ENCODE measurements at places on chromosomes 2 and 18.

- H3K27me3 ChIP-seq = no peaks in the 10 kb centered on the region
- no peak for DNase-seq
- H3K4me1 ChIP-seq = no peaks in the 10 kb centered on the region
- H3K27ac ChIP-seq = no peak overlapping the region
Observed at GRCh38 chr2:209145941-209146681, 277.7 kb upstream of the MAP2 start.

- H3K4me1 ChIP-seq = peaks cover 6% of the 10 kb centered on the region
- DNase-seq = no peak
- no peaks in the 10 kb centered on the region for H3K27me3 ChIP-seq
- H3K36me3 ChIP-seq = no peaks in the 10 kb centered on the region
- H3K27ac ChIP-seq = no peak overlapping the region
- H3K4me3 ChIP-seq = no peak overlapping the region
Observed at GRCh38 chr2:143029141-143029540, 100.1 kb upstream of the ARHGAP15 start.

DNA sequence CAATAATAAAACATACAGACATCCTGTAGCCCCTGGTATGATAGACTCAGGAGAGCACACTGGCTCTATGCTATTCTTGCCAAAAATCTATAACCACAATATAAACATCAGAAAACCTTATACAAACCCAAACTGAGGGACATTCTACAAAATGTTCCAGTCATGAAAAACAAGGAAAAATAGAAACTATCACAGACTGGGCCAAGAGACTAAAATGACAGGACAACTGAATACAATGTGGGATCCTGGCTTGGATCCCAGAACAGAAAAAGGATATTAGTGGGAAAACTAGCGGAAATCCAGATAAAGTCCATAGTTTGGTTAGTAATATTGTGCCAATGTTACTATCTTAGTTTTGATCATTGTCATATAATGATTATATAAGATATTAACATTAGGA lies 29.6 kb upstream of the EPAS1 start:
- no peak overlapping the region for H3K27ac ChIP-seq
- peaks cover 8% of the 10 kb centered on the region for H3K4me1 ChIP-seq
- no peak overlapping the region for H3K4me3 ChIP-seq

DNA sequence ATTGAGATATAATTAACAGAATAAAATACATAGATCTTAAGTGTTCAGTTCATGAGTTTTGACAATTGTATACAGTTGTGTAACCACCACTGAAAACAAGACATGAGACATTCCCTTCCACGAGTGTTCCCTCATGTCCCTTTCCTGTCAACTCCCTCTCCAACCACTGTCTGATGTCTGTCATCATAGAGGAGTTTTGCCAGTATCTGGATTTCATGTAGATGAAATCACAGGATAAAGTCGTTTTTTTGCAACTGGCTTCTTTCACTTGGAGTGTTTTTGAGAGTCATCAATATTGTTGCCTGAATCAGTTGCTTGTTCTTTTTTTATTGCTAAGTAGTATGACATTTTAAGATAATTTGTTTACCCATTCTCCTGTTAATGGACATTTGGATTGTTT lies 52.7 kb downstream of the RBMS1 start:
- H3K27me3 ChIP-seq = no peaks in the 10 kb centered on the region
- DNase-seq = peak; percentile 59
- H3K4me1 ChIP-seq = peaks cover 2% of the 10 kb centered on the region
- no peak overlapping the region for H3K27ac ChIP-seq

DNA sequence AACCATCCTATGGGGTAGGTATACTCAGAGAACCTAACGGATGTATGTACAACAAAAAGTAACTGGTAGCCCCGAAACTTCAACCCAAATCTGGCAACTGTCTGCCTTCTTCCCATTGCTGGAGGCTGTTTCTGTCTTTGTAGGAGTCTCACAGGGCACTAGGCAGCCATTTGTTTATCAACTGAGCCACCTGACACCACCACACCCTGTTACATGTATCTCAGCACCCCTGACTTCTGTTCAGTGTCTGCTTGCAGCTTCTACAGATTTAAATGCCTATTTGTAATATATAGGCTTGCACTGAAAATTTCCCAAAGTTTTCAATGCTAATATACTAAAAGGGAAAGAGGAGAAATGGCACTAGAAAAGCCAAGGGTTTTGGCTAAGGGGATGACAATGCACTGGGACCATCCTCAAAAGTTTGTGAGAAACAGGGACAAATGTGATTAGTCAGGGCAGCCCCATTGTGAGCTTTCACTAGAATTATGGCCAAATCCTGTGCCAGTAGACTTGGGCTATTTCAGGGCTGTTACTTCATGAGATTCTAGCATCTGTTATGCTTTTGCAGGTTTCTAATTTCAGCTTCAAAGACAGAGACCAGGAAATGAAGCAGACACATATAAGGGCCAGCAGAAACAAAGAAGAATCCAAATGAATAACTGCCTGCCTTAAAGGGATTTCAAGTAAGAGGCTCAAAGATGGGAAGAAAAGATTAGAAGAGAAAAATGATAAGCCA lies 103.3 kb downstream of the MYO5B start:
- H3K27ac ChIP-seq = no peak overlapping the region
- H3K36me3 ChIP-seq = no peaks in the 10 kb centered on the region
- peaks cover 19% of the 10 kb centered on the region for H3K27me3 ChIP-seq
- H3K4me3 ChIP-seq = no peak overlapping the region
- H3K4me1 ChIP-seq = no peaks in the 10 kb centered on the region

- H3K4me1 ChIP-seq = peaks cover 19% of the 10 kb centered on the region
- H3K4me3 ChIP-seq = no peak overlapping the region
- H3K27me3 ChIP-seq = no peaks in the 10 kb centered on the region
- DNase-seq = peak; percentile 71
Observed at GRCh38 chr2:85503851-85504777, 34.9 kb upstream of the MAT2A start.

DNA sequence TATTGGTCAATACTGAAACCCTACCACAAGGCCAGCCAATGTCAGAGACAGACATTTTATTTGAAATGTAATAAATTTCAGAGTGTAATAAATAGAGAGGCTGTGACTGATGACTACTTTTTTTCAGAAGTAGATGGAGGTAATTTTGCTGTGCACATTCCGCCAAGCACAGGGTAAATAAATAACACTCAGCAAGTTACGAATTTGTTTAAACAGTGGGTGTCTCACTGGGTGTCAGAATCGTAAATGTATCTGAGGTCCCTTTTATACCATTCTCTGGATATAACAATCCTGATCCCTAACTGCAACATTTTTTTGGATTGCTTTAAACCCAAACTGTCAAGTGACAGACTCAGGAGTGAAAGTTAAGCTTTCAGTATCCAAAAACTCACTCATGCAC lies 74.1 kb downstream of the GATA6 start:
- H3K4me1 ChIP-seq = no peaks in the 10 kb centered on the region
- H3K27ac ChIP-seq = no peak overlapping the region
- H3K27me3 ChIP-seq = peaks cover 21% of the 10 kb centered on the region
- H3K36me3 ChIP-seq = no peaks in the 10 kb centered on the region
- no peak for DNase-seq

GRCh38 chr2:104678181-104678580 lies 175.7 kb upstream of the POU3F3 start:
- H3K36me3 ChIP-seq = no peaks in the 10 kb centered on the region
- no peak overlapping the region for H3K27ac ChIP-seq
- no peak overlapping the region for H3K4me3 ChIP-seq
- H3K4me1 ChIP-seq = no peaks in the 10 kb centered on the region
- DNase-seq = no peak

- DNase-seq = no peak
- H3K36me3 ChIP-seq = peaks cover 8% of the 10 kb centered on the region
- H3K4me1 ChIP-seq = peaks cover 28% of the 10 kb centered on the region
Observed at GRCh38 chr18:26546170-26546874, 2.0 kb downstream of the KCTD1 start.

GRCh38 chr2:229163893-229164292 lies 107.2 kb downstream of the PID1 start:
- H3K4me3 ChIP-seq = no peak overlapping the region
- no peaks in the 10 kb centered on the region for H3K4me1 ChIP-seq
- no peak overlapping the region for H3K27ac ChIP-seq
- H3K27me3 ChIP-seq = no peaks in the 10 kb centered on the region
- no peak for DNase-seq

GRCh38 chr2:127542231-127542630 lies 6.7 kb downstream of the MYO7B start:
- no peaks in the 10 kb centered on the region for H3K36me3 ChIP-seq
- peaks cover 43% of the 10 kb centered on the region for H3K27me3 ChIP-seq
- peaks cover 3% of the 10 kb centered on the region for H3K4me1 ChIP-seq
- no peak overlapping the region for H3K27ac ChIP-seq
- no peak for DNase-seq

DNA sequence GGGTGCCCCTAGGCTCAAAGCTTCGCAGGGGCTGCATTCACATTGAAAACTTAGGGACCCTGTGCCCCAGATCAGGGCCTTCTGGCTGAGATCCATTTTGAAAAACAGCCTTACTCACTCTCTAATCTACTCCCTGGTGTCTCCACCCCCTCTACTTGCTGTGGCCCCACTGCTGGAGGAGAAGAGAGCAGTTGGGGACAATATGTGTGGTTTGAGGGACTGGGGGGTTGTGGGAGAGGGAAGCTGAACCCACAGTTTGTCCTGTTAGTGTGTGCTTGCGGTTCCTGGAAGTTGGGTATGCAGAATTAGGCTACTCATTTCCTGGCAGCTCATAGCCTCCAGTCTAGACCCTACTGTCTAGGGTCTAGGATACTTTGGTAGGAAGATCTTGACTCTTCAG lies 211.4 kb downstream of the PRKCE start:
- DNase-seq = no peak
- no peaks in the 10 kb centered on the region for H3K27me3 ChIP-seq
- H3K27ac ChIP-seq = no peak overlapping the region
- peaks cover 4% of the 10 kb centered on the region for H3K36me3 ChIP-seq

GRCh38 chr2:52518678-52519077 lies 1248.9 kb upstream of the CHAC2 start:
- no peaks in the 10 kb centered on the region for H3K27me3 ChIP-seq
- no peaks in the 10 kb centered on the region for H3K4me1 ChIP-seq
- peak; percentile 1 for DNase-seq
- no peaks in the 10 kb centered on the region for H3K36me3 ChIP-seq
- H3K4me3 ChIP-seq = no peak overlapping the region

DNA sequence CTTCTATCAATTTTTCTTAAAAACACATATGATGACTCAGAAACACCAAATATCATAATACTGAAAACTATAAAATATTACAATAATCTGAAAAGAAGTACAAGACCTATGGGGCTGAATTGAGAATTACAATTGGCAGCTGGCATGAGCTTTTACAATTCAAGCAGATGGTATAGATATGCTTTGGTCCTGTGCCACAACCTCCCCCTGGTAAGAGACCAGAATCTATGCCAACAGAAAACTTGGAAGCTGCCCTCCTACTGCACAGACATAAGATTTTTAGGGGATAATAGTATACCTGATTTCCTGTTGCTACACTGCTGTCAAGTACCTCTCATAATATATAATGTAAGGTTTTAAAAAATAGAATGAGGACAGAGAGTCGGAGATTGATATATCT lies 46.8 kb upstream of the CDH7 start:
- DNase-seq = no peak
- H3K27ac ChIP-seq = no peak overlapping the region
- H3K4me3 ChIP-seq = no peak overlapping the region
- H3K27me3 ChIP-seq = no peaks in the 10 kb centered on the region
- H3K36me3 ChIP-seq = no peaks in the 10 kb centered on the region

GRCh38 chr2:104429639-104430358 lies 424.1 kb upstream of the POU3F3 start:
- no peaks in the 10 kb centered on the region for H3K36me3 ChIP-seq
- H3K27ac ChIP-seq = no peak overlapping the region
- no peaks in the 10 kb centered on the region for H3K27me3 ChIP-seq

DNA sequence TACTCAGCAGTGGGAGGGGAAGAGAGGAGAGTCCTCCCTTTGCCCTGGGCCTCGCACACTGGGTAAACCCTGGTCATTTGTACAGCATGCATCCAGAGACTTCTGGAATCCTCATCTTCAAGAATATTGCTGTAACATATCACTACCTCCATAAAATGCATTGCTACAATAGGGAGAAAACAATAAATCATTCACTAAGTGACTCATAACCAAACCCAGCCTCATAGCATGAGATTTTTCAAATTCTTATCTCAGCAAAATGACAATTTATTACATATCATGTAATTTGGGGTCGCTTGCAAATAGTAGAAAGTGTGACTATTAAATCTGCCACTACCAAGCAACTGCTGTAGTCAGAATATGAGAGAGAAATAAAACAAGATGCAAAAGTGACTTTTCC lies 189.4 kb downstream of the ALK start:
- no peak overlapping the region for H3K27ac ChIP-seq
- no peak overlapping the region for H3K4me3 ChIP-seq
- H3K36me3 ChIP-seq = no peaks in the 10 kb centered on the region
- no peak for DNase-seq

GRCh38 chr18:1658908-1659566 lies 754.4 kb downstream of the ADCYAP1 start:
- H3K27me3 ChIP-seq = peaks cover 4% of the 10 kb centered on the region
- H3K27ac ChIP-seq = no peak overlapping the region
- H3K36me3 ChIP-seq = no peaks in the 10 kb centered on the region

DNA sequence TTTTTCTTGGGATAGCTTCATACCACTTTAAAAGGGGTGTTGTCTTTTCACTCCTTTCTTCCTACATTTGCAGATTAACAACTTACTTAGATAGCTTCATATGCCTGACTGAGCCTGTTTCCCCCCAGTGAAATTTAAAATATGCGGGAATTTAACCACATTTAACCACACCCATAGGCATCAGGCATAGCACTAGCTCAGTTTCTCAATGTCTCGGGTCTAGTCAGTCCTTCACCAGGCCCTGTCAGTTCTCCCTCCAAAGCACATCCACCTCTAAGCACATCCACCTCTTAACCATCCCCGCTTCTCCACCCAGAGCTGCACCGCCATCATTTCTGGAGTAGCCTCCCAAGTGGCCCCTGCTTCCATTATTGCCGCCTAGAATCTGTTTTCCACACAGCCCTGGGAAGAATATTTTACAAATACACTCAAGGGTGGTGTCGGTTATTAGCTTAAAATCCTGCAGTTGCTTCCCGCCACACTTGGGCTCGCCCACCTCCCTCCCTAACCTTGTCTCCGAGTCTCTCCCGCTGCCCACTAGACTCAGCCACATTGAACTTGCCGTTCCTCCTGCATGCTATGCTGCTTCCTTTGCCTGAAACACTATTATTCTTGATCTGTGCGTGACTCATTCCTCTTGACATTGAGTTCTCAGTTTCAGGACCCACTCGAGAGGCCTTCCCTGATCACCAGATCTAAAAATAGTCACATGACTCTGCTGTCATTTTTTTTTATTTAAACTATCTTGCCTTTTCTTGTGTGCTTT lies 68.3 kb downstream of the SPTBN1 start:
- peak overlapping the region; percentile 96 for H3K27ac ChIP-seq
- H3K27me3 ChIP-seq = no peaks in the 10 kb centered on the region
- peak; percentile 96 for DNase-seq
- peaks cover 36% of the 10 kb centered on the region for H3K4me1 ChIP-seq
